NCI-H1092 (cell line): ENCODE measurements at places on chromosomes 4 and X.

DNA sequence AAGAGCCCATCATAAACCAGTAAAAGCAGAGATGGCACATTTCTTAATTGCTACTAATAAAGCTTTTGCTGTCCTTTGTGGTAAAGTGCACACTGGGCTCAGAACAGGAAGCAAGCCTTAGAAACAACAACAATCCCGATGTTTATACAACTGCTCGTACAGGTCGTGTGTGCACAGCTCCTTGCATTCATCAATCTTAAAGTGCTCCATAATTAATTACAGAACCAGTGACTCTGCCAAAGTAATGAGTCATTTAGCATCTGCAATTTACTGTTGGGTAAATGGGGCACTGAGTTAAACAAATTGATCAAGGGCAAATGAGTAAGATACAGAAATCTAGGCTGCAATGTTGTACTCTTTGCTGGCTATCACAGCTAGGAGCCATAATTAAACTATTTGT lies 61.3 kb upstream of the TXK start:
- DNase-seq: peak; percentile 47

DNA sequence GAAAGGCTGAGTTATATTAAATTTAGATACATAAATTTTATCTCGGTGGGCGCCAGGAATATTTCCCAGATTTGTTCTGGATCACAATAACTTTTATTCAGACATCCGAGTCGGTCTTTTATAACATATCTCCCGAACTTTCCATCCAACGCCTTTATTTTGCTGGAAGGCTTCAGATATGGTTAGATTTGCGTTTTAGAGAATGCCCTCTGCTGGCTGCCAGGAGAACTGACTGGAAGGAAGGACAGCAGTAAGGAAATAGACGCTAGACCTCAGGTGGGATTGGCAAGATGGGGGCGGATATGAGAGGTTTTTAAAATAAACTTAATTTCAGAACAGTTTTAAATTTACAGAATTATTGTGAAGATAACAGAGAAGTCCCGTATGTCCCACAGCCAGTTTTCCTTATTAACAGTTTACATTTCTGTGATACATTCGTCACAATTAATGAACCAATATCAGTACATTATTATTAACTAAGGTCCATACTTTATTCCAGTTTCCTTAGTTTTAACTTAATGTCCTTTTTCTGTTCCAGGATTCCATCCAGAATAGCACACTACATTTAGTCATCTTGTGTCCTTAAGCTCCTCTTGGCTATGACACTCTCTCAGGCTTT lies 4.6 kb upstream of the KANTR start:
- DNase-seq: peak; percentile 44

- no peak for DNase-seq
Observed at GRCh38 chr4:10086506-10087120, 30.0 kb downstream of the WDR1 start.

GRCh38 chrX:51837921-51838320 lies 55.5 kb upstream of the MAGED1 start:
- DNase-seq: no peak

GRCh38 chr4:13427599-13428325 lies 56.4 kb downstream of the RAB28 start:
- no peak for DNase-seq

DNA sequence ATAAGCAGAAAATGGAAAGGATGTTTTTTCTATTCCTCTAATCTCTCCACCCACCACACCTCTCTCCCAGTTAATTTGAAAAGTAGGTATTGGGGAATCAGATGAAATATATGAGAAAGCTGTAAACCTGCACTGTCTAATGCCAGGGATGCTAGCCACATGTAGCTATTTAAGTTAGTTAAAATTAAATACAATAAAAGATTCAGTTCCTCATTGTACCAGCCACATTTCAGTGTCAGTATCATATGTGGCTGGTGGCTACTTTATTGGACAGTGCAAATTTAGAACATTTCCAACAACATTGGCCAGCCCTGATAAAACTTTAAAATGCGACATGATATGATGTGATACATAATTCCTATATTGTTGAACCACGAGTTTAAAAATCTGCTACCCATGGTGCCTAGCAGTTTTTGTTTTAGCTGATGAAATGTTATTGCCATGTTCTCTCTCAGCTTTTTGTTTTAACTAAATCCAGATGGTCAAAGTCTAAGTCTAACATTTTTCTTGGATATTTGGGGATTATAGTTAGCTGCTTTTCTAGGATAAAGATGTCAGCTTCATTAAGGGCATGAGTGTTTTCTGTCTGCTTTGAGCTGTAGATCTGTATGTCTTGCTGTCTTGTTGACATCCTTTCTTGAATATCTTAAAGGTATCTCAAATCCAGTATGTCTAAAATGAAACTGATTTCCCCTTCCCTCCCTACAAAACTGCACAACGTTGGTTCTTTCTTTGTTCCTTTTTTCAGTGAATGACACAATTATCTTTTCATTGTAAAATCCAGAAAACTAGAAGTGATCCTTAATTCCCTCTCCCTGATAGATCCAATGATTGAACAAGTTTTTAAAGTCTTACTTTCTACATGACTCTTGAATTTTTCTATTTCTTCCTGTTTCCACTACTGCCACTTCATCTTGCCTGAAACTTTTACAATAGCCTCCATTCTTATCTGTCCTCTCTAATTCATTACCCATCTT lies 6.2 kb downstream of the ARFIP1 start:
- DNase-seq: no peak

GRCh38 chrX:6004529-6004928 lies 224.1 kb downstream of the NLGN4X start:
- DNase-seq: no peak

DNA sequence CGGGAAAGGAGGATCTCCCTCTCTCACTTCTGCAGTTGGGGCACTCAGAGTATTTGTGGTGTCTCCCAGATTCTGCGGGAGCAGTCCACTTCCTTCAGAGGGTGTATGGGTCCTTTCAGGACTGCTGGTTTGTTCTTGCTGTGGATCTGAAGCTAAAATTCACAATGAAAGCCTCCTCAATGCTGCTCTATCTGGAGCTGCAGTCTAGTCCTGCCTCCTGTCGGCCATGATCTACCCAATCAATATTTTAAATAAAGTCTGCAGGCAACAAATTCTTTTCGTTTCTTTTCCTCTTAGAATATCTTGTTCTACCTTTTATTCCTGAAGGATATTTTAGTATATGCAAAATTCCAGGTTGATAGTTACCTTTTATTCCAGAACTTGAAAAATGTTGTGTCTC lies 226.1 kb upstream of the AR start:
- DNase-seq: no peak

DNA sequence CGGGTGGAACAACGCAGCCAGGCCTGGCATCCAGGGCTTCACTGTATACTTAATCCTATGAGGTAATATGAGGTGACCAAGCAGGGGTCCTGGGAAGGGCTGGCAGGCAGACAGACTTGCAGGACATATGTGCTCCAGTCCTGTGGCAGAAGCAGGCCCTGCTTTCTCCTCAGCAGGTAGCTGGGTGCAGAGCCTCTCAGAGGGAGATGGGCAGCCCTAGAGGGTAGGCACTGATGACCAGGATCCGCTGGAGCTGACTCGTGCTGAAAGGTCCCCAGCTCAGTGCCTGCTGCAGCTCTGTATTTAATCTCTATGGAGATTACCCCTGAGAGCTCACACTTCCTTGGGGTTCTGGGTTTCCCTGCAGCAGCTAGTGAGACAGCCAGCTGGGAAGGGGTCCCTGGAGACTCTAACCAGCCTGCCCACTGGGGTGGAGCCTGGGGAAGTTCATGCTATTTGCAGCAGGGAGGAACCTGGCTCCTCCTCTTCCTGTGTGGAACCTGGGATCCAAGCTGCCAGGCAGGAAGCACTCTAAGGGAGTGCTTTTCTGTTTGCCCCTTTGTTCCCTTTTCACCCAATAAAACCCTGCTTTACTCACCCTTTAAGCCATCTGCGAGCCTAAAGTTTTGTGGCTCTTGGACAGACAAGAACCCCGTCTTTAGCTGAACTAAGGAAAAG lies 339.2 kb downstream of the DCAF12L2 start:
- DNase-seq: no peak

DNA sequence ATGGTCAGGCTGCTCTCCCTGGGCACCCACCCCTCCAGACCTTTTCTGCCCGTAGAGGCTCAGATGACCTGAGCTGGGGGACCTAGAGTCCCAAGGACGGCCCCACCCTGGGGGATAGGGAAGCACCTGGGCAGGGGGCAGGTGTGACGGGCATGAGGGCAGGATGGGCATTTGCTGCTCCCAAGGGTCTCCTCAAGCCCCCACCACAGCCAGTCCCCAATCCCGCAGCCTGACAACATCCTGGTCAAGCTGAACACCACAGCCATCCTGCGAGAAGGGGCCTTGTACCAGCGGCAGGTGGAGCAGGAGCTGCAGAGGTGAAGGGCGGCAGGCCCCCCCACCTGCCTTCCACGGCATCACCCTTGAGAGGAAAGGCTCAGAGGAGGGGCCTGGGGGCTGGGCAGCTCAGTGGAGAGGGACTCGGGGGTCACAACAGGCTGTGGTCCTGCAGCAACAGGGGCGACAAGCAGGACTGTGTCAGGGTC lies 17.8 kb upstream of the RNF4 start:
- DNase-seq: no peak

GRCh38 chrX:10548688-10549087 lies 71.7 kb downstream of the MID1 start:
- DNase-seq: no peak

GRCh38 chr4:57148831-57149505 lies 38.8 kb upstream of the IGFBP7 start:
- no peak for DNase-seq

DNA sequence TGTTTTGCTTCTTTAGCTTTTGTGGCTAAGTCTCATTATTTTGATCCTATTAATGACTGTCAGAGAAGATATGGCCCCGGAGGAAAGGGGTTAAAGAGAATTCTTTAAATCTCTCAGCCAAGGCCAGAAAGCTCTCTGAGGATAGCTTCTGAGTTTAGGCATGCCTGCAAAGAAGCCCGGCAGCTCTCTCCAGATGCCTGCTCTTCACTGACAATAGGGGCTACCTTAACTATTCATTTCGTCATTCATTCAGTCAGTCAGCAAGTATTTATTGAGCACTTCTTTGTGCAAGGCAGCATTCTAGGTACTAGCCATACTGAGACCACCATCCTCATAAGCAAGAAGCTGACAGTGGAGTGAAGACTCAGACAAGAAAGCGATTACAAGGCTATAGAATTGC lies 34.0 kb upstream of the BMP15 start:
- no peak for DNase-seq

GRCh38 chr4:152613841-152614721 lies 65.7 kb downstream of the TMEM154 start:
- no peak for DNase-seq

- no peak for DNase-seq
Observed at GRCh38 chr4:21205821-21206531, 505.7 kb downstream of the PACRGL start.

- DNase-seq: no peak
Observed at GRCh38 chr4:89316931-89317366, 9.3 kb upstream of the GPRIN3 start.

- no peak for DNase-seq
Observed at GRCh38 chr4:7654550-7655445, 220.1 kb upstream of the PSAPL1 start.

DNA sequence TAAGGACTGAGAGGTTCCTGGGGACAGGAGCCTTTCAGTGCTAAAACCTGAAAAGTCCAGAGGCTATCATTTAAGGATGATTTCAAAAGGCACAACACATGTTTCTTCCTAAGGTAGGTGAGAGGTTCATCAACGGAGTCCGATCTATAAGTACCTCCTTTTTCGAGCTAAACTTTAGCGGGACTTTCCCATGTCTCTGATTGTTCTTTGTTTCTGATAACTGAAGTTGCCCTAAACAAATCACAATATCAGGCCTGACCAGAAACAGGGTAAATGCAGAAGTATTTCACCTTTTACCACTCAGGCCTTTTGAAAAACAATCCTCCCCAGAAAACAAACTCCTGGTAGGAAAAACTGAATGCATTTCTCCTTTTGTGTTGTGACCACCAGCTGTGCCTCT lies 17.6 kb downstream of the PIR start:
- no peak for DNase-seq

DNA sequence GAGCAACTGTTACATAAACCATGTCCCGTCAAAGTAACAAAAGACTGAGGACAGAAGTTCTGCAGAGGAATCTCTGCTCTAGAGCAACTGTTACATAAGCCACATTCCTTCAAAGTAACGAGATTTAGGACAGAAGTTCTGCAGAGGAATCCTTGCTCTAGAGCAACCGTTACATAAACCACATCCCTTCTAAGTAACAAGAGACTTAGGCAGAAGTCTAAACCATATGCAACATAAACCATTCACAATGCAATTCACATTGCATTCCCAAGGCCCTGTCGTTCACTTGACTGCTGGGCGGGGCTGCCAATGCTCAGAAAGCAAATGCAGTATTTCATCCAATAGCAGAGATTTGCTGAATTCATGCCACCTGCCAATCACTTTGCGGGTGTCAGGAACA lies 124.4 kb upstream of the PUDP start:
- no peak for DNase-seq
